ENCODE measurements at places on chromosomes 5 and 9. TPM values are rescaled to one million over a fixed set of nuclear protein-coding genes. Genes with fewer than 3 reads are reported as not detected.

The ABCA2 gene
- total RNA-seq: 2.2 TPM

The AK3 gene
- total RNA-seq: 44.0 TPM

DNA sequence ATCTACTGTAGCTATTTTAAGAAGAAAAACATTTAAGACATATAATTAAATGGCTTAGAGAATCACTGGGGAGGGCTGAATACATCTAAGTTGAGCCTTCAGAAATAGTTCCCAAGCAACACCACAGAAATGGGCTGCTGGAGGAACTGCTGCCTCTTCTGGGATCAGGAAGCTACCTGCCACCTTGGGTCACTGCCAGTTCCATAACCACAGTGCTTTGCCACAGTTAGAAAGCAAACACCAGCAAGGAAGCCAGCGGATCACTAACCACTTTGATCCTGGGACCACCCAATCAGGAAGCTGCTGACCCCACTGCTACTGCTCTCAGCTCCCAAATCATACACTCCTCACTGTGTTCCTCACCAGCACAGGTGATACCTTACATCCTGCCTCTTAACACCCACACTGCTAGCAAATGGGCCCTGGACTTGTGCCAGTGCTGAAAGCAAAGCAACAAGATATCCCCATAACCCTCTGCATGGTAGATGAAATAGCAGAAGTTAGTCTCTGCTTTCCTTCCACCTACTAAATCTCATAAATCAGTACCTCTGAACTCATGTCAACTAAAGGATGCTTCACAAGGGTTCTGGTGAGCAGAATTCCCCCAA, 346.9 kb downstream of the DEPDC1B start:
- no peak for DNase-seq

- no peak for DNase-seq
Observed at GRCh38 chr5:157914151-157914788, 55.3 kb upstream of the CLINT1 start.

- peak; percentile 31 for DNase-seq
Observed at GRCh38 chr9:76557674-76558225, 98.8 kb downstream of the GCNT1 start.

The MLANA gene
- not detected for total RNA-seq

The RGS14 gene
- 30.5 TPM for total RNA-seq

DNA sequence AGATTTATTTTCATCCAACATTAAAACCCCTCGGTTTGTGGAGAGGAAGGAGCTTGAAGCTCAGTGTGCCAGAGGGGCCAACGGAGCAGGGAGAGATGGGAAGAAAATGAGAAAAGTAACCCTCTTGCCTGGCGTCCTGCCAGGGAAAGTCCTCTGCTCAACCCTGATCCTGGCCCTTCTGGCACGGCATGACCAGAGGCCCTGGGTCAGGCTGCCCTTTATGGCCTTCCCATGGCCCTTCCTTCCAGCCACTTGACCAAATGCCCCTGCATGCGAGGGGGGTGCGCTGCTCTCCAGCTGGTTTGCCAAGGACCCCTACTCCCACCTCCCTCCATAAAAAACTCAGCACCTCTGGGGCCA, 43.8 kb downstream of the SPRY4 start:
- no peak for DNase-seq

- no peak for DNase-seq
Observed at GRCh38 chr5:34021334-34021733, 13.5 kb upstream of the AMACR start.

DNA sequence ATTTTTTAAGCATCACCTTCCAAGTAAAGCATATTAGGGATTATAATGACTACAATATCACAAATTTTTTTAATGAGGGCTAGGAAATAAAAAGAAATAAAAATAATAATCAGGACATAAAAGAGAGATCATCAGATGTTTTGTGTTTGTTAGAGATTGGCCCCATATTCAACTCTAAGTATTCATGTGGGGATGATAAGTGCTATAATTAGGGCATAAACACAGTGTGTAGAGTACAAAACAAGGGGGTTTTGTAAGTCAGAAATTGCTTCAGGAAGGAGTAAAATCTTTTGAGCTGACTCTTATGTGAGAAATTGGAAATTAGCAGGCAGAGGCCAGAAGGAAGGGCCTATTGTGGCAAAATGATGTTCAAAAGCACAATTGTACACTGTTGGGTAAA, 127.3 kb downstream of the STARD4 start:
- DNase-seq: no peak

The HACD4 gene
- not detected for total RNA-seq

The SLC6A3 gene
- not detected for total RNA-seq

The MCTP1 gene
- 11.3 TPM for total RNA-seq

The ZNF169 gene
- total RNA-seq: 1.1 TPM

GRCh38 chr9:134403682-134404301, 77.5 kb downstream of the RXRA start:
- DNase-seq: peak; percentile 93

The OBP2A gene
- not detected for total RNA-seq

- DNase-seq: peak; percentile 73
Observed at GRCh38 chr5:173963867-173964441, 25.0 kb upstream of the C5orf47 start.

GRCh38 chr9:36867241-36867640, 166.8 kb downstream of the PAX5 start:
- DNase-seq: no peak

DNA sequence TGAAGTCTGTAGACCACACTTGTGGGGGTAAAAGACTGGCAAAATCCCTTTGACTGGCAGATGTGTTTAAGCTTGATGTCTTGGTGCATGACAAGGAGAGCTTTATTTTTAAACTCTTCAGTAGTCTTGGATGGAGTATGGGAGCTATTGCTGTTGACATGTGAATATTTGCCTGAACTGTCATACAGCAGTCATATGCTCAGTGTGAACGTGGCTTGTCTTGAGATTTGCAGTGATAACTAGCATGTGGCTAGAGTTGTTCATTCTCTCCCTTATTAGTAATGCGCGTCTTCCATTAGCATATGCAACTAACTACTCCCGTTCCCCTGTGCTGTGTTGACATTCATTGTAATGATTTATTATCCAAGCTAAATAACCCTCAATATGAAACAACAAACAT, 523.6 kb upstream of the WWC1 start:
- no peak for DNase-seq

The FLT4 gene
- total RNA-seq: 24.6 TPM

DNA sequence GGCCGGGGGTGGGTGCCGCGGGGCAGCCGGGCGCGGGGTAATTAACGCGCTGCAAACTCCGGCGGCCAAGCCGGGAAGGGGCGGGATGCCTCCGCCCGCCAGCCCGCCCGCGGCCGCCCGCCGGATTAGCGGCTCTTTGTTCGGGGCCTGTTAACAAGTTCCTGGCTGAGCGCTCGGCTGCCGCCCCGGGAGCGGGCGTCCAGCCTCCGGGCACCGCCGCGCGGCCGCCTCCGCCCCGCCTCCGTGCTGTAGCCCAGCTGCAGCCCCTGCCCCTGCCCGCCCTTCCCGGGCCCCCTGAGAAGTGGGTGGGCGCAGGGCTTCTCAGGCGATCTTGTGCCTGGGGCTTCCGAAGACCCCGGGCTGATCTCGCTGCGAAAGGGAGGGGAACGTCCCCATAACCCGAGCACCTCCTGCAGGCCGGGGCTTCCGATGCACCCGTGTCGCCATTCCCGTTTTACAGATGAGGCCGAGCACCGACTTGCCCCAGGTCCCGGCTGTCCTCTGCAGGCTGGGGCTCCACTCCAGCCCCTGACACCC, 7.5 kb downstream of the UNC5A start:
- peak; percentile 69 for DNase-seq

The TOR1A gene
- 31.8 TPM for total RNA-seq

The GFRA3 gene
- not detected for total RNA-seq

The RFESD gene
- 6.8 TPM for total RNA-seq

GRCh38 chr5:86320266-86320665, 297.5 kb upstream of the COX7C start:
- no peak for DNase-seq

DNA sequence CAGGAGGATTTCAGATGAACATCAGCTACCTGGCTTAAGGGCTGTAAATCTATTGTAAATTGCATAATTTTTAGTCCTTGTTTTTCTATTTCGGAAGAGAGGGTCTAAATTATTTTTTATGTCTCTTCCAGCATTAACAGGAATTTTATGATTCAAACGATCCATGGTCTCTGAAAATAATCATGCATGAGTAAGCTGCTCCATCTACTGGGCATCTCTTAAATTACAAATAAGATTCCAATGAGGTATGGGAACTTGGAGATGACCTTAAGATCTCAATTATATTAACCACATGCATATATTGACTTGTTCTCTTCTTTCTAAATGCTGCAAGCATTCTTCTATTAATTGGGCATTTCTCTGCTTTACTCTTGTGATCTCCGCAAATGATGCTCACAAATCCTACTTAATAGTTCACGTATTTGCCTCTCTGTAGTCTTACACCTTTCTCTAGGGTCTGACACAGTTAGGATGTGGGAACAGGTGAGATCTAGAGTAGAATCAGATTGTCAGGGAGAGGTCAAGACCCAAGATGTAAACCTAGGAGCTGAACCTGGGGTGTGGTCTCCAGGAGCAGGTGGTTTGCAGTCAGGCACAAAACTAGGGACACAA, 86.9 kb downstream of the NUDT12 start:
- peak; percentile 25 for DNase-seq

- no peak for DNase-seq
Observed at GRCh38 chr5:148816357-148816756, 10.1 kb upstream of the ADRB2 start.

The TMC1 gene
- total RNA-seq: not detected

- DNase-seq: peak; percentile 61
Observed at GRCh38 chr9:133787754-133788025, 49.5 kb upstream of the SARDH start.

The TMEM161B gene
- 31.7 TPM for total RNA-seq

GRCh38 chr5:79990598-79991507, at the start of gene MTX3:
MTX3 (minus strand) TSS chr5:79991262; CDS start chr5:79991238, 24 bp downstream.
- peak; percentile 92 for DNase-seq

GRCh38 chr5:18216729-18217128, 582.5 kb downstream of the TAF11L14 start:
- DNase-seq: no peak

The TRIO gene
- total RNA-seq: 112 TPM

The FAXDC2 gene
- 0.12 TPM for total RNA-seq

- no peak for DNase-seq
Observed at GRCh38 chr9:81621785-81622259, 67.5 kb downstream of the TLE1 start.

- DNase-seq: no peak
Observed at GRCh38 chr9:20781092-20781491, 97.0 kb downstream of the FOCAD start.

- no peak for DNase-seq
Observed at GRCh38 chr5:152701305-152701949, 296.3 kb upstream of the NMUR2 start.

DNA sequence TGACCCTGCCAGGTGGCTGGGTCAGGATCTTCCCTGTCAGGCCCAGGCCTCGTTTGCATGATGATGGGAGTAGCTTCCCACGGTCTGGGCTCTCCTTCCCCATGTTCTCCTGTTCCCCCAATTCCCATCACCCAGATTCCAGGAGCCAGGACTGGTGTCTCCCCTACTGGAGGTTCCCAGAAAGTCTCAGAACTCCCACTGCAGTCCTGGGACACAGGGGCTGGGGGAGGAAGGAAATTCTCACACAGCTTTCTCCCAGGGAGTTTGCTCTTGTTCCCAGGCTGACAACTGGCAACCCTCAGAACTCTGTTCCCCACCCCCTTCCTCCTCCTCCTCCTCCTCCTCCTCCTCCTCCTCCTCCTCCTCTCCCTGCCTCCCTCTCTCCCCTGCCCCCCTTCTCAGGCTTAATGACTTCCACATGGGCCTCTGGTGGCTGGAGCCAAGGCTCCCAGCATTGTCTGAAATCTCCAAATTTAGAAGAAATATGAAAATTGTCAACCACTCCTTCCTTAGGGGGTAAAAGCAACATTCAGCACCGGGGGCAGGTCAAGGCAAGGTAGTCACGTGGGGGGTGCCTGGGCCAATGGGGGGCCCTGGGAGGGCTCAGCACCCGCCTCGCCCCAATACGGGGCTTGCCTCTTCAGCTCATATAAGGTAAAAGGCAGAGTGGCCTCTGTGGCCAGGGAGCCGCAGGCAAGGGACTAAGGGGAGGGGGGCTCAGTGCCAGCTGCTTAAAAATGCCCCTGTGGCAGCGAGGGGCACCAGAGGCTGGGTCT, 27.3 kb upstream of the IL17B start:
- DNase-seq: peak; percentile 91

GRCh38 chr5:569358-569867, 42.7 kb upstream of the CEP72 start:
- no peak for DNase-seq

GRCh38 chr9:995781-996180, 19.3 kb downstream of the DMRT3 start:
- DNase-seq: peak; percentile 92

- peak; percentile 49 for DNase-seq
Observed at GRCh38 chr5:154196955-154197652, 6.6 kb downstream of the GALNT10 start.

- DNase-seq: no peak
Observed at GRCh38 chr9:90124961-90125360, 517.7 kb downstream of the DIRAS2 start.

The PCDHGB3 gene
- 0.68 TPM for total RNA-seq

DNA sequence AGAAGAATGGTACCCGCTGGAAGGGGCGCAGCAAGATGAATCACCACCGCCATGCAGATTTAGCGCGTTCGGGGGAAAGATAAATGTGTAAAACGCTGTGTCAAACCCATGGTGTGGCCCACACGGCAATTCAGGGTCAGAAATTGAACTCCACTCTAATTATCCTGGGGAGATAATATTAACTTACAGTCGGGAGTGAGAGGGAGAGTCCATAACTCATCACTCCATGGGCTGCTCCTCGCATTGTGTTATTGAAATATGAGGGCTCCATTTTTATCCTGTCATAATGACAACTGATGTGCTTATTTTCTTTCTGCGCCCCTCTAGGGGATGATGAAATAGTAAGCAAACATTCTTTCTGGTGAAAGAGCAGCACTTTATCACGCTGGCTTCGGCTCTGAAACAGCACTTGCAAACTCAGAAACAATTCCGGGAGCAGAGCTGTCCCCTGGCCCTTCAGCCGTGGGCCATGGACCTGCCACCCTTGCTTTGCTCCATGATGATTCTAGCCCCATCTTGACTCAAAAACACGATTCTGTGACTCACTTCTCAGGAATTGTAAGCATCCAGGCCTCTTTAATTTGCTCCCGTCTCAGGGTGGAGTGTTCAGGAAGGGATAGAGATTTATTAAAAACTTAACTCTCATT, 431.6 kb downstream of the IRX1 start:
- no peak for DNase-seq

DNA sequence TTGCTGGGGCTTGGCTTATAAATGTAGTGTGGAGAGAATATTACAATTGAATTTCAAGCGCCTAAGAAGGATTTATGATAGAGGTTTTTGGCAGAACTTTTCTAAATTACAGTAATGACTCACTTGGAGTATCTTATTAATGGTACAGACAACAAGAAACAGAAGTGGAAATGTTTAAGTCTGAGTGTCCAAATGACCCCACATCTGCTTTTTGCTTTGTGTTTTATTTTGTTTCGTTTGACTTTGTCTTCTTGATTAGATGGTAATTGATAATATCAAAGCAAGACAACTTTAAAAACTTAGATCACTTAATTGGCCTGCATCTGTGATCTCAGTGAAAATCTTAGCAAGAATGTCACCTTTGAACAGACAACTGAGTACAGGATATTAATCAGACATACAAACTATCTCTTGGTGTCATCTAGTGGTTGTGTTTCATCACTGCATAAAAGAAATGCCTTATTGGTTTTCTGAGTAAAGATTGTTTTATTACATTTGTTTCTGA, 577.4 kb downstream of the ISL1 start:
- DNase-seq: no peak

GRCh38 chr9:93682155-93682968, 106.0 kb downstream of the PHF2 start:
- DNase-seq: peak; percentile 51

The SAPCD2 gene
- total RNA-seq: 86.6 TPM

- DNase-seq: peak; percentile 50
Observed at GRCh38 chr9:128072144-128073021, 4.4 kb downstream of the SLC25A25 start.

Measured in Daoy (cell line).